ENCODE measurements at places on chromosomes 16 and 17.

DNA sequence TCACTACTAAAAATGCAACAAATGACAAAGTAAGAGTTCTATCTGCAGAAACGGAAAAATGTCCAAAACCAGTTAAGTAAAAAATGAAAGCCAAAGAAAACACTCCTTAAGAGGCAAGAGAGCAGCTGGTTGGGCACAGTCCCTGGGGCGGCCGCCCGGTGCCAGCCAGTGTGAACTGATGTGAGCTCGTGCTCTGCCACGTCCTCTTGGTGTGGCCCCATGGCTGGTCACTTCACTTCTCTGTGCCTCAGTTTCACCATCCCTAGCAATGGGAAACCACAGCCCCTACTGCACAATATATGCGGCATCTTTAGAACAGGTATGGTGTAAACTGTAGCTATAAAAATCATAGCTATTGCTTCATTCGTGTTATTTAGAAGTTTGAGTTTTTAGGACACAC, 21.2 kb downstream of the USP36 start:
- no peak for DNase-seq

DNA sequence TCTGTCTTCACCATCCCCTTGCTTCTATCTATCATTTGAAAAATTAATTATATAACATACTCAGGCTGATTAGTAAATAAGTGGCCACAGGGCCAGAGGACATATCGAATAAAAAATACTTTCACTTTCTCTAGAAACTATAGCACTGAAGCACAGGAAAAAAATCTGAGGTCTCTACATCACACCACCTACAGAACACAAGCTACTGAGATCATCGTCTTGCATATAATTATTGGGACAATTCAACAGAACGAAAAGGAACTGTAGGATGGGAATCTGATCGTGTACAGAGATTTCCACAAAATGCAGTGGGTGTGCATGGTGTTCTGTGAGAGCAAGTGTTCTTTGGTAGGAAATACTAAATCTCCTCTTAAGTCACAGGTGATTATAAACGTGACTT, 289.6 kb upstream of the ERCC4 start:
- DNase-seq = no peak

GRCh38 chr16:7055443-7055842, 277.2 kb upstream of the RBFOX1 start:
- no peak for DNase-seq

DNA sequence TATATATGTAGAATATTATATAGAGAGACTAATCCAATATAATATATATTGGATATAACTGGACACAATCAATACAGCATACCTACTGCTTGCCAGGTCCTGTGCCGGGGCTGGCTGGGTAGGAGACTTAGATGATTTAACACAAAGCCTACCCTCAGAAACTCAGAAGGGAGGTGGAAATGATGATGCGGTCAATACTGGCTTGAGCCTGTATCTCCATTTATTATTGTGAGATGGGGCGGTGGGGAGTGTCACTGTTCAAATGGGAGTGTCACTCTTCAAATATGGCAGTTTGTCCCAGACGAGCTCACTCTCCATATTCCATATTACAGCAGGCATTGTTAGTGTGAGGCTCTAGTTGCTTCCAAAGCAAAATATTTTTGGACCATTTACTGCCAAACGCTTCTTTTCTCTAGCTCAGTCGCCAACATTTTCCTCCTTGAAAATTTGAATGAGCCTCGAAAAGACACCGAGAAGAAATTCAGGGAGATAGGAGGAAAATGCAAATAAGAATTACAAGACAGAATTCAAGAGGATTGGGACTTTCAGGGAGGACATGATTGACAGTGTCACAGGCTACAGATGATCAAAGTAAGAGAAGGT, 70.7 kb downstream of the WSCD1 start:
- no peak for DNase-seq

- DNase-seq = no peak
These were observed 290.4 kb downstream of the TOX3 start for GRCh38 chr16:52256310-52257078.

DNA sequence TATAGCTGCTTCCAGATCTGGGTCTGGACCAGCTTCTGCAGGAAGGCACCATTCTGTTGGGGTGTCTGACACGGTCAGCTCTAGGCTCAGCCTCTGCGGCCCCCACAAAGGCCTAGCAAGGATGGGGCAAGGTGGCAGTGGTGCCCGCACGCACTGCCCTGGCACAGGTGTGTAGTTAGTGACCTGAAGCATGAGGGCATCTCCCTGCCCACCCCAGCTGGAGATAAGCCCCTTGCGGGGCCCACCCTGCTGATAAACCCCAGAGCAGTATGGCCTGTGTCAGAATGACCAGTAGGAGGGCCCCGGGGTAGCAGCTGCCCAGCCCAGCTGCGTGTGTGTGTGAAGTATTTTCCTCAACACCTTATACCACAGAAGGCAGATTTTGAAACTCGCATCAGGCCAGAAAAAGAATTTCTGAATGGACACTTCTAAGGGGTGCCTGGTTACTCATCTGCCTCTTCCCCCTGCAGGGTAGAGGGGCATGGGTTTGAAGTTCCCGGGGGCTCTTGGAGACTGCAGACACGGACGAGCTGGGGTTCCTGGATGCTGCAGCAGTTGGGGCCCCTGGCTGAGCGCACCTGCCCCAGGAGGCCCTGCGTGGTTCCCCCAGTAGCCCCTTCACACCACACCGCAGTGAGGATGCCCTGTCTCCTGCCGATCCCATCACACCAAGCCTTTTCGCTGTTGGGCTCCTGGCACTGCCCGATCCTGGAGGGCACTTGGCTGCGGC, 4.5 kb downstream of the ARHGDIA start:
- no peak for DNase-seq

GRCh38 chr17:337866-338265, 14.7 kb downstream of the RPH3AL start:
- no peak for DNase-seq

DNA sequence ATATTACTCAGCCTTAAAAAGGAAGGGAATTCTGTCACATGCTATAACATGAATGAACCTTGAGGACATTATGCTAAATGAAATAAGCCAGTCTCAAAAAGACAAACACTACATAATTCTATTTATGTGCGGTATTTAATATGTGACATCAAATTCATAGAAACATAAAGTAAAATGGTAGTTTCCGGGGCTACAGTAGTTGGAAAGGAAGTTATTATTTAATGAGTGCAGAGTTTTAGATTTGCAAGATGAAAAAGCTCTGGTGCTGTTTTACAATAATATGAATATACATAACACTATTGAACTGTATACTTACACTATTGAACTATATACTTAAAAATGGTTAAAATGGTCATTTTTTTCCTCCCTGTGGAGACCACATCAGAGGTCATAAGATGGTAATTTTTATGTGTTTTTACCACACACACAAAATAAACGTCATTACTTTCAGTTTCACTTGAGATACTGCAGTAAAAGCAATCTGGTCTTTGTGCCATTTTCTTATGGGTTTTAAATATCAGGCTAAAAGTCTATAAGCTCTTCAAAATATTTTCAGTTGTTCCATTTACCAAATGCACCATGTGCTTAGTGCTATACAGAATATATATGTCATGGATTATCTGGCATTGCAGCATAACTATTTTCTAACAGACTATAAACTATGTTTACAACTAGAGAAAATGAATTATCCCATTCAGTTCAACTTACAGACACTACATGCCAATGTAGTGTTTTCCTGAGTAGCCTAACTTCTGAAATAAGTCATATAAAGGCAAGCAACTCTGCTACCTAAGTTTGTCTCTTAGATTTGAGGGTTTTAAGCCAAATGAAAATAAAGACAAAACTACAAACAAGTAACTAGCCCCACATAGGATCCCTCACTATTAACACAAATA, 90.9 kb downstream of the SPAG9 start:
- DNase-seq = no peak

DNA sequence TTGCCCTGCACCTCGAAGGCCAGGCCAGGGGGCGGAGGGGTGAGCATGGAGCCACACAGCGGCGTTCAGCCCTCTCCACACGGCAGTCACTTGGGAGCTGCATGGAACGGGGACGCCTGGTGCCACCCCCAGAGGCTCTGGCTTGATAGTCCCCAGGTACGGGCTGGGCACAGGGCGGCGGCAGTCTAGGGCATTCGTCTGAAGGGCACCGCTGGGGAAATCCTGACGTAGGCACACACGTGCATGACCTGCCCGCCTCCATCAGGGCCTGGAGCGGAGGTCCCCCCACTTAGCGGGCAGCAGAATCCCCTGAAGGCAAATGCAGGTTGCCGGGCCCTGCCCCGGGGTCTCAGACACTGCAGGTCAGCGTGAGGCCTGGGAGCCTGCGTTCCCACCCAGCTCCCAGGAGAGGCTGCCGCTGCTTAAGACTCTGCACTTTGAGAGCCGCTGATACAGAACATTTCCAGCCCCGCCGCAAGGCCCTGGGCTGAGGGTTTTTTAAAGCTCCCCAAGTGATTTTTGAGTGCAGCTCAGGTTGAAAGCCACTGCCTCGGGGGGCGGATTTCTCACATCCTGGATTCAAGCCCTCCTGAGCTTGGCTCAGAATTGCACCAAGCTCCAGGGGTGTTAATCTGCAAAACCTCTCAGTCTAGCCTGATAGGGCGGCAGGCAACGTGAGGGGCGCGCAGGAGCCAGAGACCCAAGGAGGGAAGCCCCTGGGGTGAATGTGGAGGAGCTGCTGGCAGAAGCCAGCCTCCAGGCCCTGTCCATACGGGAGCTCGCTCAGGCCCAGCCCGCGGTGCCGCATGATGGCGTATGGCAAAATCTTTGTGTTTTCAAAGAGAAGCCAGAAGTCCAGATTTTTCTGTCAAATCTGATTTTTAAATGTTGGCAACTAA, 182.3 kb upstream of the GSE1 start:
- no peak for DNase-seq

DNA sequence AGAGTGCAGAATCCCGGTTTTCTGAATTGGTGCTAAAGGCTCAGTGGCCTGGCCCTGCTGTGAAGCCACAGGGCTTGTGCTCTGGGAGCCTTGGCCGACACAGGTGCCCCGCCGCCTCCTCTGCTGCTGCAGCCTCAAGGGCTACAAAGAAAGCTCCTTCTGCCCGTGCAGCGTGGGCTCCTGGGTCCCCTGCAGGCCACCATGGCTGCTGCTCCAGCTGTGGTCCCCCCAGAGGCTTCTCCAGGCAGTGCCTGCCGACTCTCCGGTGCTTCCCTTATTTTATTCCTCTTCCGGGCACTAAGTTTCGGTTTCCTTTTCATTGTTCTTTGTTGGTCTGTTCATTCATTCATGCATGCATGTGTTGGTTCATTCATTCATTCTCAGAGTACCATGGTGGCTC, 53.1 kb downstream of the CMIP start:
- no peak for DNase-seq

DNA sequence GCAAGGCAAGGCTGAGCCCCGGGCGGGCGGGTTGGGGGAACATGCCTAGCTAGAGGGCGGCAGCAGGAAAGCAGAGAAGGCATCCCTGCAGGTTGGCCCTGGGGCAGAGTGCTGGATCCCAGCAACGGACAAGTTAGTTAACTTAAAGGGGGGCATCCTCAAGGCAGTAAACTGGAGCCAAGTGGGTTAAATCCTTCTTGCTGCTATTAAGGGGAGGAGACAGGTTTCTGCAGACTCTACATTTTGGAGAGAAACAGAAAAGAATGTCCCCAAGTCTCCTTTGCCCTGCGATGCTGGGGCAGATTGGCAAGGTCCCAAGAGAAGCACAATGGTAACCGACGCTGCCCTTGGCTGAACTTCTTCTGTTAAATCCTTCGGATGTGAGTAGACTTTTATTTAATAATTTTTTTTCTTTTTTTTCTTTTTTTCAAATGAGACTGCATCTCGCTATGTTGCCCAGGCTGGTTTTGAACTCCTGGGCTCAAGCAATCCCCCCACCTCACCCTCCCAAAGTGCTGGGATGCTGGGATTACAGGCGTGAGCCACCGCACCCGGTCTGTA, 14.0 kb downstream of the ATP5PD start:
- no peak for DNase-seq

GRCh38 chr17:4049546-4049945, 85.3 kb upstream of the ATP2A3 start:
- DNase-seq = no peak

GRCh38 chr16:86466696-86467406, 43.5 kb upstream of the FOXF1 start:
- DNase-seq = no peak

- no peak for DNase-seq
These were observed 28.7 kb downstream of the GOSR1 start for GRCh38 chr17:30505868-30506417.

DNA sequence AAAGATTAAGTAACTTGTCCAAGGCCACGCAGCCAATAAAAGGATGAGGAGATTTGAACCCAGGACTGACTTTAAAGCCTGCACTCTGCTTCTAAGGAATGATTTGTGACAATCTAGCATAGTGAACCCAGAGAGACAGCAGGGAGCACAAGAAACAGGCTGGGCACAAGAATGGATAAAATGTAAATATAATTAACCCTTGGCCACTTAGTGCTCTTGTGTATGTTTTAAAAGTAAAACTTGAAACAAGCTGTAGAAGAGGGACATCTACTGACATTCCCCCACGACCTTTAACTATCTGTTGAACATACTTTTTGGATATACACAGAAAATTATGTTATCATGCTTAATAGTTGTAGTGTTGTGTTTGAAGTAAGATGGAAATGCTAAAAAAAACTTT, 141.9 kb upstream of the PMFBP1 start:
- no peak for DNase-seq

DNA sequence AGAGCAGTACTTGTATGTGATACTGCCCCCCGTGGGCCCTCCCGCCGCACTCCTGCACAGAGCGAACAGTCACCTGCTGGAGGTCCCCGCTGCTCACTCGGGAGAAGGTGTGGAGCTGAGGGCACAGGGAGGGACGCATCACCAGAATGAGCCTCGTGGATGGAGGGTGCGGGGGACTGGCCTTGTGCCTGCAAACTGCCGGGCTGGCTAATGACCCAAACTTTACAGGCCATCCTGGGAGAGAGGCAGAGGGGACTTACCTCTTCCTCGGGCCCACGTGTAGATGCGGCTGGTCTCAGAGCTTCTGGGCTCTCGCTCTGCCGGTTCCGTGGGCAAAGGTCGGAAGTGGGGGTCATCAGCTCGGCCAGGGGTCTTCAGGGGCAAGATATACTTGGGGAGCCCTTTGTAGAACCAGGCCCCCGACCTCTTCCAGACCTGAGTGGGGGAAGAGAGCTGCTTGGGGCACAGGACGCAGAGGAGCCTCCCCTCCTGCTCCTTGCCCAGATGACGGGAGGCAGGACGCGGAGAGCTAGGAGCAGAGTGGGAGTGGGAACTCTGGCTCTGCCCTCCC, 65.5 kb upstream of the DOC2B start:
- DNase-seq = no peak

GRCh38 chr16:5791011-5791657, 693.5 kb upstream of the EEF2KMT start:
- DNase-seq = no peak

GRCh38 chr16:85245307-85246172, 133.3 kb upstream of the CIBAR2 start:
- no peak for DNase-seq
